ENCODE measurements at places on chromosomes 1 and 21.
A peak's percentile ranks its signal among the peaks of the same experiment; 100 is the strongest.

DNA sequence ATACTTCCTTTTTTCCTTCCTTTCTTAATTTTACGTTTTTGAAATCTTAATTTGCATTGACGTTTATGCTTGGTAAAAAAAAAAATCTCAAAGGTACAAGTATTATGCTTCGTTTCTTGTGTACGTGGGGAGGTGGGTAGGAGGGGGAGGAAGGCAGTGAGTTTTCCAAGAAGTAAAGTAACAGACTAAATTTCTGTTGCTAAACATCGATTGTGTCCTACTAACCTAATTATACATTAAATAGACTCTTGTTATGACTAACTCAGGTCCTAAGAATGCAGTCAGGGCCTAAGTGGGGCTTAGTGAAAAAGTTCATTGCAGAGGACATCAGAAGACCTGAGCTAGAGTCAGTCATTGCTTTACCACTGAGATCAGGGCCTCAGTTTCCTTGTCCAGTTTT lies 17.5 kb downstream of the NEK7 start:
- no peak for DNase-seq

DNA sequence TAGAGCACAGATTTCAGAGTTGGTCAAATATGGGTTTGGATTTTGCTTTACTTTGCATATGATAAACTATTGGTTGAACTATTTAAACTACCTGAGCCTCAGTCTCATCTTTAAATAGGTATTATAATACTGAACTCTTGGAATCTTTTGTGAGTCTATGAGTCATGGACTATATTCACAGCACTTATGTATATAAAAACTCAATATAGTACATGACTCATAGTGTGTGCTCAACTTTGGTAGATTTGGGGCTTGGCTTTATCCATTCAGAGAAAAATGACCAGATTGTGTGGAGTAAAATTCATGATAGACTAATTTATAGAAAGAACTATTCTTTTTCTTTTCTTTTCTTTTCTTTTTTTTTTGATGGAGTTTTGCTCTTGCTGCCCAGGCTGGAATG lies 28.7 kb downstream of the FCRL3 start:
- no peak for DNase-seq

GRCh38 chr1:181458419-181458818 lies 24.9 kb upstream of the CACNA1E start:
- no peak for DNase-seq

DNA sequence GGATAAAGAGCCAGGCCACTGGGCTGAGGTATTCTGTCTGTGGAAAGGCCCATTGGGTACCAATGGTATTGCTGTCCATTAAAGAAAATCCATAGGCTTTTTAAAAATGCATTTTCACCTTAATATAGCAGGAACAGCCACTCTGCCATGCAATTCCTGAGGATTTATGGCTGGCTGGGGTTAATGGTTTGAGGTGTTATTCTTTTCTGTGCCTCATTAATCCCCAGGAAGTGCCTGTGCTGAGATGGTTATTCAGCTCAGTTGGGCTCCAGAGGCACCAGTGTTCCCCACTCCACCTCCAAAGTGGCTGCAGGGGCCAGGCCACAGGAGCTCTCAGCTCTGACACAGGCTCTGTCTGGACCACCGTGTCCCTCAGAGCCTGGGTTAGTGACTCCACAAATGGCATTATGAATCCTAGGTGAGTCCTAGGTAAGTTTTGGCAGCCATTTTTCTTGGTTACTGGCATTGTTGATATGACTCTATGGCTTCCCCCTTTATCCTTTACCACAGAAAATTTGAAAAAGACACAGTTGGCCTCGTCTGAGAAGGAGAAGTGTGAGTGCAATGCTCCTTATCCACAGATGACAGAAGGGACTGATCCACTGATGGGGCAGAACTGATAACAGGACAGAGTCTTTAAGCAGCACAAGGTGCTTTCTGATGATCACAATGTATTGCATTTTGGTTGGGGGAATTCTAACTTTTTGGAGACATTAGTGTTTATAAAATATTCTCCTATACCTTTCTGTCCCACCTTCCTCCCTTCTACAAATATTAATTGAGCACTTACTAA lies 2.2 kb upstream of the PAPPA2 start:
- no peak for DNase-seq

GRCh38 chr1:31744165-31744888 lies 19.8 kb downstream of the ADGRB2 start:
- no peak for DNase-seq

- no peak for DNase-seq
Observed at GRCh38 chr1:90707363-90707710, 9.8 kb downstream of the BARHL2 start.

DNA sequence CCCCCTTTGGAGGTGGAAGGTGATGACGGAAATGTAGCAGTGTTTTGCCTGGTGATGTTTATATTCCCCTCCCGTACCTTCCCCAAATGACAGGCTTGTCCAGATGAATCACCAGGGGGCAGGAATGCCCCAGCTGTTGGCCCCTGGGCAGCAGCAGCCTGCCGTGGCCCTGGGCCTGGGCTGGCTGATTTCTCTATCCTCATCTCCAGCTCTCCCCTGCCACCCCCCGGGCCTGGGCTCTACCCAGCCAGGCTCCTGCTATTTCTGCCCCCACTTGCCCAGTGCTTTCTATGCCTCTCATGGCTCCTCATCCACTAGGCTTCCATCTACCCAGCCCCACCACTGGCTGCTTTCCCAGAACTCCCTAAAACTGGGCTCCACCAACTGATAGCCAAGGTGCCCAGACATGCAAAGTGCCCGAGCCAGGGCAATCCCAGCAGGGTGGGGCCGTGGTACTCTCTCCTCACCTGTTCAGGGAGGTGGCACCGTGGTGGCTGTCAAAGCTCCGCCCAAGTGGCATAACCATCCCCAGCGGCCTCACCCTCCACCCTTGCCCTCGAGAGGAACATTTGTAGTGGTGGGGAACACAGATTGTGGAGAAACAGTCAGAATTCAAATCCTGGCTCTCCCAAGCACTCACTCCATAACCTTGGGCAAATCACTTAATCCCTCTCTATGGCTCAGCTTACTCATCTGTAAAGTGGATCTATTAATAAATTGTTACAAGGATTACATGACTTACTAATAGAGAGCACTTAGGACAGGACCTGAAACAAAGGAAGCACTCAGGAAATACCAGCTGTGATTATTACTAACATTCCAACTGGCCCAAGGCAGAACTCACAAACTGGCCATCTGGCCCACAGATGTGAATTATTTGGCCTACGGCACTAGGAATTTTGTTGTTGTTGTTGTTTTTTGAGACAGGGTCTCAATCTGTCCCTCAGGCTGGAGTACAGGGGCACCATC lies 12.8 kb upstream of the ECE1 start:
- no peak for DNase-seq

- DNase-seq: no peak
Observed at GRCh38 chr1:231194843-231195516, 33.1 kb downstream of the TRIM67 start.

DNA sequence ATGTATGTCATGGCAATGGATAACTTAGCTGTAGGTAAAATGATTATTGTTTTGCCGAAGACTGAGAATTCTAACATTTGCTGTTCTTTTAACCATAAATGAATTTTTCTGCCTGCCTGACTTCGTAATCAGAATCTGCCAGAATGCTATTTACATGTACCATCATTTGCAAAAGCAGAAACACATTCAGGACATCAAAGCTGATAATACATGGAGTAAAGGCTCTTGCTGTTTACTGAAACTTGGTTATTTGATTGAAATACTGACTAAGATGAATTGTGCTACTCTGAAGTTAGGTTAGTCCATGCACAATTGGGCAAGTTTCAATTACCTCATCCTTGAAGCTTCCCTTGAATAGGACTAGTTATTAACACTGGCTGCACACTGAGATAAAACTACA lies 293.8 kb downstream of the PLA2G4A start:
- DNase-seq: no peak

GRCh38 chr1:209657140-209657879 lies 5.1 kb upstream of the LAMB3 start:
- no peak for DNase-seq

- DNase-seq: no peak
Observed at GRCh38 chr1:84689514-84690396, 506 bp downstream of the SSX2IP start.

- no peak for DNase-seq
Observed at GRCh38 chr1:36307601-36308330, 1.6 kb downstream of the SH3D21 start.

GRCh38 chr1:19804831-19805251 lies 5.1 kb upstream of the TMCO4 start:
- DNase-seq: no peak

GRCh38 chr21:25506887-25507286 lies 100.4 kb downstream of the MRPL39 start:
- no peak for DNase-seq

- no peak for DNase-seq
Observed at GRCh38 chr1:71784241-71784640, 498.1 kb downstream of the NEGR1 start.

- DNase-seq: no peak
Observed at GRCh38 chr1:52153010-52153409, 11.1 kb downstream of the ZFYVE9 start.

GRCh38 chr1:192824511-192824910 lies 15.7 kb downstream of the RGS2 start:
- no peak for DNase-seq

DNA sequence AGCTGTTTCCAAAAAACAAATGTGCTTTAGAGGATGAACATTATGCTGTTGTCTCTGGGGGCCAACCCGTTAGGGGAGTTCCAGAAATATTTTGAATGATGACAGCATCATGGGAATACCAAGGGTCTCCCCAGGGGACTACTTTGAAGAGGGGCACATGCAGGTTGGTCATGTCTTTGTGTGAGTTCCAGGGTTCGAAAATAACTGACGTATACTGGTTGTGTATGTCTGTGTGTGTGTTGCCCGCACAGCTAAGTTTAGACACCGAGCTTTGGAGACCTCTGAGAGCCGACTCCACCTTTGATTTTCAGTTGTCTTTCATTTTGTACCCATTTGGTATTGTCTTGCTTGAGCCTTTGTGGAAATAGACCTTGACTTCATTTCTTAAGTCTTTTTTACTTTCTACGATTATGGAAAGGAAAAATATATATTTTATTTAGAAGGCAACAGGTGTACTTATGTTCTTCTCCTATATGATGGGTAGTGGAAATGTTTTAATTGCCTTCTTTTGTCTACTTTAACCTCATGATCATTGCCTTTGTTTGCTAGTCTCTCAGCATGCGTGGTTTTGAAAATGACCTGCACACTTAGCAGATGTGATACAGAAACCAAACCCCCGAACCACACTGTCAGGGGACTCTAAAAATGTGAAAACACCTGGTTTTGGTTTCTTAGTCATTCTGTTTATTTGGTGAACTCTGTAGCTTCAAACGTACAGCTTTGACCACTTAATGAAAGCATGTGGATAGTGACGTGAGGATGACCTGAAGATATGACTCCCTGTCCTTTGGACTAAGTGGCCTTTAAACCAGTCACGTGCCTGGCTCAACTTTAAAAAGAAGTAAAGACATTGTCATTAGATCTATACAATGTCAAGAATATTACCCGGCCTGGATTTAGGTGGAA lies 56.5 kb downstream of the GALNT2 start:
- no peak for DNase-seq

- DNase-seq: peak; percentile 0
Observed at GRCh38 chr1:219174460-219175211, 958 bp downstream of the LYPLAL1 start.

- peak; percentile 6 for DNase-seq
Observed at GRCh38 chr1:184753608-184754475, 816 bp downstream of the EDEM3 start.

- DNase-seq: no peak
Observed at GRCh38 chr1:88976235-88976634, 16.2 kb downstream of the KYAT3 start.

GRCh38 chr1:75765697-75766355 lies 20.2 kb upstream of the RABGGTB start:
- DNase-seq: no peak

- DNase-seq: no peak
Observed at GRCh38 chr1:117286145-117286544, 75.4 kb upstream of the VTCN1 start.

DNA sequence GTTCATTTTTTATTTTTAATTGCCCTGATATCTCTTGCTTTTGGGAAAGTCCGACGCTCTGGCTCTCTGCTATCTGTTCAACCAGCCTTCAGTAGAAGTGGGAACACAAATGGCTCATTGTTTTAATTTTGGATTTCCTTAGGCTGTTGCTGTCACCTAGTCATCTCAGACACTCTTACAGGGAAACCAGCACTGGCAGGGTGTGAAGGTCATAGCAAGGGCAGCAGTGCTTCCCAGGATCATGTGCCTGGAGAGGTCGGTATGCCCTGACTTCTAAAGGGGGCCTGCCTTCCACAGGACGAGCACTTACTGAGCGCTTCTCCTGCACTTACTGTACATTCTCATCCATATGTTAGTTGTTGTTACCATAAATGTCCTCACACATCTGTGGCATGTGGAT lies 224.2 kb downstream of the DISC1 start:
- no peak for DNase-seq

DNA sequence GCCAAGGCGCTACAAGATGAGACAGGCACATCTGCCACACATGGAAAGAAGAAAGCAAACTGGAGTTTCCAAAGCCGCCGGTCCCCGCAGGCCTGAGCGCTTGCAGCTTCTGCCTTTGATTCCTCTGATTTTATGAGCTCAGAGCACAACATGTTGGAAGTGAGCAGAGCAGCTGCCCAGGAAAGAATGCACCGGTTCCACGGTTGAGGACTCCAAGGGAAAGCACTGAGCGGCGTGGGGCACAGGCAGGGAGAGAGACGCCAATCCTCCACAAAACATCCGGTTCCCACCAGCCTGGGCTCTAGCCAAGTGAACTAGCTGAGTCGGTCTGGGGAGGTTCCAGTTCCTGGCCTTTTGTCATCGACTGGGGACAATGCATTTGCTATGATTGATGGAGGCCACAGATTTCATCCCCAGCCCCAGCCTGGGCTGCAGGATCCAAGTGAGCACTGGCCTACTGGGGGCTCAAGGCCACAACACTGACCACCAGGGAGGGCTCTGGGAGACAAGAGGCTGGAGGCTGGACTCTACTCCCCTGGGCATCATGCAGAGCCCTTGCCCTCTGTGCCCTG lies 253.1 kb upstream of the IRF2BP2 start:
- DNase-seq: no peak

GRCh38 chr1:209823143-209824041 lies 4.4 kb upstream of the UTP25 start:
- no peak for DNase-seq

Measured in effector memory CD4-positive, alpha-beta T cell (primary cell).